ENCODE measurements at places on chromosomes 2 and 18.

DNA sequence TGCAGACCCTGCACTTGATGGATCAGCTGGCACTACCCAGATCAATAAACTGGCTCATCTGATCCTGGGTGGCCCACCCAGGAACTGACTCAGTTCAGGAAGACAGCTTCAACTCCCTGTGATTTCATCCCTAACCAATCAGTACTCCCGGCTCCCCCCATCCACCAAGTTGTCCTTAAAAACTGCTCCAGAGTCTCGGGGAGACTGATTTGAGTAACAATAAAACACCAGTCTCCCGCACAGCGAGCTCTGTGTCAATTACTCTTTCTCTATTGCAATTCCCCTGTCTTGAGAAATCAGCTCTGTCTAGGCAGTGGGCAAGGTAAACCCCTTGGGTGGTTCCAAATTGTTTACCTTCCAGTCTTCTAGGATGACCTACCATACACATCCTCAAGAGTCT lies 263.3 kb upstream of the STON1 start:
- no peak for DNase-seq

GRCh38 chr18:55448420-55448819 lies 139.6 kb downstream of the TCF4 start:
- no peak for DNase-seq

GRCh38 chr18:71114550-71115210 lies 825.8 kb downstream of the SOCS6 start:
- peak; percentile 2 for DNase-seq

DNA sequence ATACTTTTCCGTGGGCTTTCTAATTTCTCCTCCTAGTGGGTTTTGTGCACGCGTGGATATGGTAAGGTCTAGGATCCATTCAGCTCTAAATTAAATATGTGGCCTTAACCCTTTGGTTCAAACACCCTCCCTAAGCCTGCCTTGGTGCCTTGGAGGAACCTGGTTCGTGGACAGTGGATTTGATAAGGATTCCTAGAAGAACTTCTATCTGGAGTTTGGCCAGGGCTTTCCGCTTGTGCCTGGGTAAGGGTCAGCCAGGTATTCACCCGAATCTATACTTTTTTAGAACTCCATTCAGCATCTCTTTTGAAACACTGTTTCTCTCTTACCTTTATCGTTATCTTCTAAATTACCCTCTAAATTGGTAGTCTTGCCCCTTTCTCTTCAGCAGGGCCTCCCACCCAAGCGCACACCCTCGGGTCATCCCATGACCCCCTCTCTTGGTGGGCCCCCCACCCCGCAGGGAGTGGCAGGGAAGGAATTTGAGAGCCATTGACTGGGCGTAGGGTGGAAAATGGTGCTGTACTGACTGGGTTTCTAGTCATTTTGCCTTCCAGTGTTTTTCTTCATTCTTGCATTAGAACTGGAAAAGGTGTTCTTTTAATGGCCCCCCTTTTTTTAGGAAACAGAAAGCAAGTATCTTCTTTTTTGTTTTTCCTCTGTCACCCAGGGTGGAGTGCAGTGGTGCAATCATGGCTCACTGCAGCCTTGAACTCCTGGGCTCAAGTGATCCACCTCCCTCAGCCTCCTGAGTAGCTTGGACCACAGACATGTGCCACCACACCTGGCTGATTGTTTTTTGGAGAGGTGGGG lies 1.8 kb downstream of the SOCS6 start:
- no peak for DNase-seq

DNA sequence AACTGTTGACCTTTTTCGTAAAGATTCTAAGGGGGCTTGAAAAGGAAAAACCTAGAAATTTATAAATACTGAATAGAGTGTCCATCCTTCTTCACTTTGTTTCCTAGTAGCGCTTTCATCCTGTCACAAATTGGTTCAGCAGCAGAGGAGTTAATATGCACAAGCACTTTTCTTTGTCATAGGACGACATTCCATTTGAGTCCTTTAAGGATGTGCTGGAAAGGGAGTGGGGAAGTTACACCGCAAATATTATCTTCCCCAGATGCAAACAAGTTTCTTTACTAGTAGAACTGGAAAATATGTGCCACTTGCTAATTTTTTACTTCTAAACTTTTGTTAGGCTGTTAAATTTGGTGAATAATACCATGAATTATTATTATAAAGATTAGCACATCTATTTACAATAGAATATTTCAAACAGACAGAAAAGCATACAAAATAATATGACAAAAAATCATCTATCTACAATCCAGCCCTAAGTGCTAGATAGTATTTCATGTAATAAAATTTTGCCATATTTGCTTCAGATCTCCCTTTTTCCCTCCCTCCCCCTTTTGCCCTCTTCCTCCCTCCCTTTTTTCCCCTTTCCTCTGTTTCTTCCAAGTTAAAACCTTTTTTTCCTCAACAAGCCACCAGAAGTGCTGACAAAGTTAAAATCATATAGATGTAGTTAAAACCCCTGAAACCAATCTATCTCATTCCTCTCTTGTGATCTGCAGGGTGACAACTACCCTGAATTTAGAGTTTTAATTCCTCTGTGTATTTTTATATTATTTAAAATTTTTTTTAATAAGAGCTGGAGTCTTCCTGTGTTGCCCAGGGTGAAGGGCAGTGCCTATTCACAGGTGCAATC lies 50.5 kb upstream of the MAP4K3 start:
- DNase-seq = no peak

DNA sequence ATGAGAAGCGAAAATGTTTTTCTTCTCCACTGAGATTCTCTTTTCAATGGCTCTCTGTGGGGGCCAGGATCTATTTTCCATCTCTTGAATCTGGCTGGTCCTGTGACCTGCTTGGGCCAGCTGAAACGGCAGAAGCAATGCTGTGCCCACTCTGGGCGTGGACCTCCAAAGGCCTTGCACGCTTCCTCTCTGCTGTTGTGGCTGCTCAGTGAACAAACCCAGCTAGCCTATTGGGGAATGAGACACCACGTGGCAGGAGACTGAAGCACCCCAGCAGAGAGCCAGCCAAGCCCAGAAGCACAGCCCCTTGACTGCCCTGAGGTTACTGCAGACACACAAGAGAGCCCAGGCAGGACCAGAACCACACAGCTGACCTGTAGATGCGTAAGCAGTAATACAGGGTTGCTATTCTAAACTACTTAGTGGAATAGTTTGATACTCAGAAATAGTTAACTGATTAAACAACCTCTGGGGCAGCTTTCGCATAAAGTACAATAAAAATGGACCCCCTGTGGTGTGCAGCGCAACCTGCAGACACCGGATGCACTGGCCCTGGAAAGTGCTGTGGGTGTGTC lies 221.7 kb upstream of the SH3BP4 start:
- DNase-seq = no peak

Data from stromal cell of bone marrow (primary cell).